ENCODE measurements at places on chromosomes 16 and 17. TPM values are rescaled to one million over a fixed set of nuclear protein-coding genes. Genes with fewer than 3 reads are reported as not detected.

- no peaks in the 10 kb centered on the region for H3K4me1 ChIP-seq
- no peak overlapping the region for H3K27ac ChIP-seq
- H3K4me3 ChIP-seq, result no peak overlapping the region
- no peak for DNase-seq
Measured at GRCh38 chr17:62782730-62783270, 25.3 kb downstream of the MARCHF10 start.

DNA sequence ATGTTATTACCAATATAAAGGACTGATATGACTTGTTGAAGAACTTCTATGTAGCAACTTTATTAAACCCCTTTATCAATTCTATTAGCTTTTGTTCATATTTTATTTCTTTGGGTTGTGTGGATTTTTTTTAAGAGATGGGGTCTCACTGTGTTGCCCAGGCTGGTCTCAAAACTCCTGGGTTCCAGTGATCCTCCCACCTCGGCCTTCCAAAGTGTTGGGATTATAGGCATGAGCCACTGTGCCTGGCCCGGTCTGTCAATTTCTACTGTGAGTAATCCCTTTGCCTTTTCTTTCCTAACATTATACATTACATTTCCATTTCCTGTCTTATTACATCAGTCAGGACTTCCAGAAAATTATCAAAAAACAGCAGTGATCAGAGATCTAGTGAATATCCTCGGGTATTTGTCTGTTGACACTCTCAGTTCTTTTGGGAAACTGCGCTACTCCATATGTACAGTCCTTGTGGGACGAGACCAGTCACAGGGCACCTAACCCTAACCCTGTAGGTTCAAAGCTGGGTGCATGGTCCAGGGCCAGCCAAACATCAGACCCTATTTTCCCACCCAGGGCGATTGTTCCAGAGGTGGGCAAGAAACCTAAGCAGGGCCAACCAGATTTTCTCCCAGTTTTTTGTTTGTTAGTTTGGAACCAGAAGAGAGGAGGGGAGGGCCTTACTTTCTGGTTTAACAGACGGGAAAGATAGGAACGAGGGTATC is 1.7 kb upstream of the SLC47A1 start:
- H3K27me3 ChIP-seq, result no peaks in the 10 kb centered on the region
- H3K27ac ChIP-seq, result no peak overlapping the region
- no peaks in the 10 kb centered on the region for H3K4me1 ChIP-seq
- DNase-seq, result no peak
- no peaks in the 10 kb centered on the region for H3K36me3 ChIP-seq

DNA sequence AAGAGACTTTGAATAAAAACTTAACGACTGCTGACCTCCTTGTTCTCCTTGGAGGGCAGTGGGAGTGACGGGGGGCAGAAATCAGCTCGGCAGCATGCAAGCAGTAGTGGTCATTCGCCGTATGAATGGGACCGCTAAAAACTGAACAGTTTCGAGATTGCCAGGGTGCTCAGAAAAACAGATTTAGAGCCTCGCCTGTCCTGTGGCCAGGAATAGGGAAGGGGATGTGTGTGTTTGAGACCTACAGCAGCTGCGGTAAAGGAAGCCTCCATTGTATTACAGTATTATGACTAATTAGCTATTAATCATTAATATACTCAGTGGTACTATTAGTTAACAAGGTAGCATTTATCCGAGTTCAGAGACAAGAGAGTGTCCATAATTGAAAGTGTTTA is 670 bp upstream of the ZNF652 start:
- no peak for DNase-seq
- H3K36me3 ChIP-seq, result no peaks in the 10 kb centered on the region
- H3K27me3 ChIP-seq, result no peaks in the 10 kb centered on the region
- H3K4me3 ChIP-seq, result peak overlapping the region; percentile 92
- H3K4me1 ChIP-seq, result no peaks in the 10 kb centered on the region

GRCh38 chr17:34275881-34276280 is 5.9 kb downstream of the CCL7 start:
- no peak overlapping the region for H3K4me3 ChIP-seq
- H3K27ac ChIP-seq, result no peak overlapping the region
- H3K36me3 ChIP-seq, result no peaks in the 10 kb centered on the region
- no peaks in the 10 kb centered on the region for H3K27me3 ChIP-seq

GRCh38 chr17:64004903-64005733 is 7.0 kb downstream of the PRR29 start:
- H3K4me3 ChIP-seq, result no peak overlapping the region
- H3K36me3 ChIP-seq, result no peaks in the 10 kb centered on the region
- H3K4me1 ChIP-seq, result no peaks in the 10 kb centered on the region
- no peak overlapping the region for H3K27ac ChIP-seq
- H3K27me3 ChIP-seq, result no peaks in the 10 kb centered on the region

- H3K27ac ChIP-seq, result no peak overlapping the region
- no peaks in the 10 kb centered on the region for H3K4me1 ChIP-seq
Measured at GRCh38 chr16:69600202-69600601, 34.4 kb downstream of the NFAT5 start.

The KCNH4 gene
- total RNA-seq, result 0.51 TPM

DNA sequence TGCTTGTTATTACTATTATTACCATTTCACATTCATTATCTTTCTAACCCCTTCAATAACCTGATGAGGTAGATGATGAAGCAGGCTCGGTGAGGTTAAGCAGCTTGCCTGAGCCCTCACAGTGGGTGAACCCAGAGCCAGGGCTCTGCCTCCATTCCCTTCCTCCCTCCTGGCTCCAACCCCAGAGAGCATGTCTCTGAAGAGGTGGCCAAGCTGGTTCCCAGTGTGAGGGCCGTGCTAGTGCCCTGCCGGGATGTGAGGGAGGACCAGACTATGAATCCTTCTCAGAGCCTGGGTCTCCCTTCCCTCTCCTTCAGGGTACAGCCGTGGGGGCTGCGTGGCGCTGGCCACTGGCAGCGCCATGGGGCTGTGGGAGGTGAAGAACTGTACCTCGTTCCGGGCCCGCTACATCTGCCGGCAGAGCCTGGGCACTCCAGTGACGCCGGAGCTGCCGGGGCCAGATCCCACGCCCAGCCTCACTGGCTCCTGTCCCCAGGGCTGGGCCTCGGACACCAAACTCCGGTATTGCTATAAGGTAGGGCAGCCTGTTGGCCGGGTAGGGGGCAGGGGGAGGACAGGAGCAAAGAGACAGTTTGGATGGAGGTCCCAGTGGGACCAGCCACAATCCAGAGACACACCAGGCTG is 49.6 kb downstream of the MRC2 start:
- H3K4me3 ChIP-seq, result no peak overlapping the region
- H3K36me3 ChIP-seq, result no peaks in the 10 kb centered on the region
- no peak overlapping the region for H3K27ac ChIP-seq
- no peaks in the 10 kb centered on the region for H3K4me1 ChIP-seq
- DNase-seq, result no peak

DNA sequence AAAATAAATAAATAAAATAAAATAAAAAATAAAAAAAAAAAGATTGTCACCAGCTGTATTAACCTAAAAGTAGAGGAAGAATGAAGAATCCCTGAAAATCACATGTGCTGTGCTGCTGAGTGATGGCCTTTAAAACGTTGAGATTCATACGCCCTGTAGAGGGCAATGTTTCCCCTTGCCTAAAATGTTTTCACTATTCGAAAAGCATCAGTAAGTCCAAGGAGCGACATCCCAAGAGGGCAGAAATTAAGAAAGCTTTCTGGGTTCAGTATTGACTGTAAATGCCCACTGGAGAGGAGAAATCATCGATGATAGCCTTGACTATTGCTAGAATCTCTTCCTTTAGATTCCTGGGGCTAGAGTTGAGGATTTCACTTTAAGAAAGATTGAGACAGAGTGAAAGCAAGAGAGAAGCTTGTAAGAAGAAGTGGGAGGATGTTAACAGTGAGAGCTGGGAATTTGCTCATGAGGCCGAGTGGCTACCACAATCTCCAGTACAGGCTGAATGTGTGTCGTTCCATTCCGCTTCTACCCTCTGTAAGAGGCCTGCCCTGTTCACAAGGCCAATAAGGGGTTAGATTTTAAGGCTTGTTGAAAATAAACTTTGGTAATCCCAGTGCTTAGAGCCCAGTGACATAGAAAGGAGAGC is 170.8 kb upstream of the FAM20A start:
- H3K27me3 ChIP-seq, result no peaks in the 10 kb centered on the region
- no peaks in the 10 kb centered on the region for H3K36me3 ChIP-seq
- H3K4me3 ChIP-seq, result no peak overlapping the region
- no peak overlapping the region for H3K27ac ChIP-seq
- no peak for DNase-seq

DNA sequence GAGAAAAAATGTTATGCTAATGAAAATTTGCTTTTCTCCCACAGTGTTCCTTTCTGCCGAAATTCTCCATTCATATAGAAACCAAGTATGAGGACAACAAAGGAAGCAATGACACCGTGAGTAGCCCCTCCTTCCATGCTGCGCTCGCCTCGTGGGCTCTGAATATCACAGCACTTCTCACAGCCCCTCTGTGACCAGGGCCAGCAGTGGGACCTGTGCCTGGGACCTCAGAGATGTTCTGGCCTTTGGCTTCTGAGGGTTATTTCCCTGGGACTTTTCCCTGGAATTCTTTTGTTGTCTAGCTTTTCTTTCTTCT is 139.6 kb upstream of the NOL11 start:
- no peak overlapping the region for H3K4me3 ChIP-seq
- no peak overlapping the region for H3K27ac ChIP-seq
- DNase-seq, result no peak
- H3K36me3 ChIP-seq, result no peaks in the 10 kb centered on the region
- H3K4me1 ChIP-seq, result no peaks in the 10 kb centered on the region

- H3K4me1 ChIP-seq, result no peaks in the 10 kb centered on the region
- DNase-seq, result no peak
- no peaks in the 10 kb centered on the region for H3K27me3 ChIP-seq
- H3K4me3 ChIP-seq, result peak overlapping the region; percentile 71
Measured at GRCh38 chr17:59221159-59221847, 992 bp downstream of the GDPD1 start.

GRCh38 chr17:33218698-33219601 is 74.1 kb downstream of the ASIC2 start:
- H3K27ac ChIP-seq, result no peak overlapping the region
- no peak for DNase-seq
- H3K36me3 ChIP-seq, result no peaks in the 10 kb centered on the region

DNA sequence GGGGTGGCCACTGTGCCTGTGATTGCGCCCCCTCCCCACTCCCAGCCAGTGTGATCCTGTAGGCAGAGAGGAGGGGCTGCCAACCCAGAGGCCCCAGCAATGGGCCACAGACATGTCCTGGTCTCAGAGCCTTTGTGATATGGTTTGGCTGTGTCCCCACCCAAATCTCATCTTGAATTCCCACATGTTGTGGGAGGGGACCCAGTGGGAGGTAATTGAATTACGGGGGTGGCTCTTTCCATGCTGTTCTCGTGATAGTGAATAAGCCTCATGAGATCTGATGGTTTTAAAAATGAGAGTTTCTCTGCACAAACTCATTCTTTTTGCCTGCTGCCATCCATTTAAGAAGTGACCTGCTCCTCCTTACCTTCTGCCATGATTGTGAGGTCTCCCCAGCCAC is 56.8 kb upstream of the ZNF469 start:
- H3K36me3 ChIP-seq, result no peaks in the 10 kb centered on the region
- no peak for DNase-seq
- H3K27ac ChIP-seq, result no peak overlapping the region
- H3K27me3 ChIP-seq, result no peaks in the 10 kb centered on the region
- no peak overlapping the region for H3K4me3 ChIP-seq
- no peaks in the 10 kb centered on the region for H3K4me1 ChIP-seq

The CLEC10A gene
- total RNA-seq, result 5.7 TPM

GRCh38 chr16:75818491-75818890 is 92.2 kb upstream of the CPHXL start:
- DNase-seq, result no peak
- no peaks in the 10 kb centered on the region for H3K27me3 ChIP-seq
- no peak overlapping the region for H3K27ac ChIP-seq
- no peaks in the 10 kb centered on the region for H3K4me1 ChIP-seq
- no peaks in the 10 kb centered on the region for H3K36me3 ChIP-seq

- H3K27ac ChIP-seq, result no peak overlapping the region
- H3K27me3 ChIP-seq, result peaks cover 5% of the 10 kb centered on the region
- no peaks in the 10 kb centered on the region for H3K36me3 ChIP-seq
Measured at GRCh38 chr17:21462237-21462636, 86.1 kb downstream of the KCNJ12 start.

GRCh38 chr16:21088646-21089538 is 61.8 kb downstream of the DNAH3 start:
- no peak overlapping the region for H3K4me3 ChIP-seq
- H3K4me1 ChIP-seq, result no peaks in the 10 kb centered on the region
- H3K36me3 ChIP-seq, result no peaks in the 10 kb centered on the region
- DNase-seq, result no peak

DNA sequence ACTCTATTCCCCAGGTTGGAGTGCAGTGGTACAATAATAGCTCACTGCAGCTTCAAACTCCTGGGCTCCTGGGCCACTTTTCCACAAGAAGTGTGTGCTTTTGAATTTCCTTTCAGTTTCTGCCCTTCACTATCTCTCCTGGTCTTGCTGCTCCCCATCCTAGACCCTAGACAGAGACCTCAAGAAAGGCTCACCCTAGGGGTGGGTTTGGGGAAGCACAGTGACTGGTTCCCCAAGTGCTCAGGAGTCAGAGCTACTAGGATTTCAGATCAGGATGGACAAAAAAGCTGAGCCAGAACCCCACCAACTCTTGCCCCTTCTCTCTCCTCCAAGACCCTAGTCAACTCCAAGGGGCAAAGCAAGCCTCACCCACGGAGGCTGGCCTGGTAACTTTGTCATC is 1.6 kb upstream of the SEBOX start:
- no peak for DNase-seq
- H3K27ac ChIP-seq, result no peak overlapping the region
- H3K4me1 ChIP-seq, result no peaks in the 10 kb centered on the region
- no peak overlapping the region for H3K4me3 ChIP-seq
- H3K36me3 ChIP-seq, result peaks cover under 1% of the 10 kb centered on the region

GRCh38 chr16:57688487-57688986 is 6.1 kb upstream of the DRC7 start:
- no peak for DNase-seq
- no peaks in the 10 kb centered on the region for H3K36me3 ChIP-seq

GRCh38 chr17:17229416-17230384 is 7.3 kb downstream of the FLCN start:
- DNase-seq, result no peak
- peaks cover 15% of the 10 kb centered on the region for H3K36me3 ChIP-seq
- peak overlapping the region; percentile 60 for H3K27ac ChIP-seq
